ENCODE measurements at places on chromosomes 5 and 9. TPM values are rescaled to one million over a fixed set of nuclear protein-coding genes. Genes with fewer than 3 reads are reported as not detected.

Gene TRIM52
- total RNA-seq: 6.8 TPM

Gene RASA1
- total RNA-seq: 63.1 TPM

Gene HSPA4
- total RNA-seq: 213 TPM

Gene MYOZ3
- total RNA-seq: 0.38 TPM

Gene STK32A
- total RNA-seq: 1.7 TPM

Gene BAAT
- 0.19 TPM for total RNA-seq

Gene C5orf24
- 36.6 TPM for total RNA-seq

Gene GPR21
- total RNA-seq: 0.38 TPM

Data from regular cardiac myocyte (primary cell).